ENCODE measurements at places on chromosomes 4 and X.

DNA sequence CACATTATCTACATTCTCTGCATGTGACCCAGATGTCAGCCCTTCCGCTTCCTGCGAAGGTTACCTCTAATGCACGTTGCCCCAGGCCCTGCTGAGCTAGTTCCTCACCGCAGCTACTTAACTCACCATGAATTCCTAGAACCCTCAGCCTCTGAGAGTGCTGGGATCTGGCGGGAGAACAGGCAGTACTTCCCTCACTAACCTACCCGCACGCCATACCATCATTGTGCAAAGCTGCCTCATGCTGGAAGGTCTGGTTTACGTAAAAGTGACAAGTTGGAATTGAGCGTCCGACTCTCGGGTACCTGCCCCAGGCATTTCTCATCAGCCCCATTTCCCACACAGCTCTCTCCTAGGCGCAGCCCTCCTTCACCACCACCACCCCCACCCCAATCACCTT is 6.3 kb downstream of the SLC25A4 start:
- no peak for DNase-seq

DNA sequence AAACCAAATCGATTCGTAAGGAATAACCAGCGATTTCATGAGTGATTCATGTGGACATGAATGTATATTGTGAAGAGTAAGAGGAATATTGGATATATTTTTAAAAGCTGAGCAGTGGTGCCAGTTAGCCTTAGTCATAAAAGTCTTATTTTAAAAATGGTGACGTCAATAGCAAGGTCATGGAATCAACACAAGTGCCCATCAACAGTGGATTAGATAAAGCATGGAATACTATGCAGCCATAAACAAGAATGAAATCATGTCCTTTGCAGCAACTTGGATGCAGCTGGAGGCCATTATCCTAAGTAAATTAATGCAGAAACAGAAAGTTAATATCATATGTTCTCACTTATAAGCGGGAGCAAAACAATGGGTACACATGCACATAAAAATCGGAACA is 89.0 kb upstream of the STOX2 start:
- no peak for DNase-seq

DNA sequence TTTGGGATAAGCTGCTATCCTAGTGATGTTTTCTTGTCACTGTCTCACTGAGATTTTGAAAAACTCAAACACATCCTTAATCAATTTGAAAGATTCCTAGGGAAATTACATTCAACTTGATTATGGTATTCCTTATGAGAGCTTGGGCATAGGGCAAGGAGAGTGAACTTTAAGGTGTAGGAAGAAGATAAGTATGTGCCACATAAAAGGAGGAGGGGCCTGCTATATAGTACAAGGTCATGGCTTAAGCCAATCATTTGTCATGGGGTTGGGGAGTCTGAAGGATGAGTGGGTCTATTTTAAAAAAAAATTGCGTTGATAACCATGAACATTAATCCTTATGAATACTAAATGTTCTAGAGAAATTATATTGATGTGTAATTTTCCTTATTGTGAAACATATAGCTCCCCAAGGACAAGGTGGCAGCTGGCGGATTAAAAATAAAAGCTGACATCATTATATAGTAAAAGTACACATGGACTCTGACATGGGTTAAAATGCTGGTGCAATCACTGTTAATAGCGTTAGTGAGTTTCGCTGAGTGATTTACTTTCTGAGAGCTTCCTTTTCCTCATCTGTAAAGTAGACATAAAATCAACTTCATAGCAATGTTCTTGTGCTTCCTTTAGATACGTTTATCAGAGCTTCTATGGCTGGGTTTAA is 17.4 kb downstream of the GALNT7 start:
- DNase-seq: no peak

DNA sequence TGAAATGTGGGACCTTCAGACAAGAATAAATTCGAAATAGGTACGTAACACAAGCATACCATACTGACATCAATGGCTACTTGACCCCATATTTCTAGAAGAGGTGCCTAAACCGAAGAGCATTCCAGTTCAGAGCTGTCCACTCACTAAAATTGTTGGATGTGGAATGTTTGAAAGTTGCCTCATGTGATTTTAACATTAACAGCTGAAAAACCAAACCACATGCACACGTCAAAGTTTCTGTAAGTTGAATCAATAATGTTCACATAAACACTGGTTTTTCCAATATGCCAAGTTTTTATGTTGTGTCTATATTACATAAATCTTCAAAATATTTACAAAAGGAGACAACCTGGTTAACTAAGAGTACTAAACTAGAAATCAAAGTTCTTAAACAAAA is 3.5 kb downstream of the UBE2D3 start:
- DNase-seq: no peak

DNA sequence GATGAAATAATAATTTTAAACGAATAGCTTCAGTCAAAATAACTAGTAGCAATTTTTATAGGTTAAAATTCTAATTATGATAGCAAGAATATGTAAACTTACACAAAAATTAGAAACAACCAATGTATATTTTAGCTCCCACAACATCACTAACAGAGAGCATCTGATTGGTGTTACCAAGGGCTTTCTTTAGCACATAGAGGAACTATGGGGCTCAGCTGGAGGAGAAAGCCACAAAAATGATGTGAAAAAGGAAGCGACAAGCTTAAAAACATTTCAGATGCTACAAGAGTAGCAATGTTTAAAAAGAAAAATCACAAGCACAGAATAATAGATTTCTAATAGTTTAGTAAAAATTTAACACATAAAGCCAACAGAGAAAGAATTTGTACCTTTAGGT is 56.3 kb downstream of the ATP8A1 start:
- no peak for DNase-seq

DNA sequence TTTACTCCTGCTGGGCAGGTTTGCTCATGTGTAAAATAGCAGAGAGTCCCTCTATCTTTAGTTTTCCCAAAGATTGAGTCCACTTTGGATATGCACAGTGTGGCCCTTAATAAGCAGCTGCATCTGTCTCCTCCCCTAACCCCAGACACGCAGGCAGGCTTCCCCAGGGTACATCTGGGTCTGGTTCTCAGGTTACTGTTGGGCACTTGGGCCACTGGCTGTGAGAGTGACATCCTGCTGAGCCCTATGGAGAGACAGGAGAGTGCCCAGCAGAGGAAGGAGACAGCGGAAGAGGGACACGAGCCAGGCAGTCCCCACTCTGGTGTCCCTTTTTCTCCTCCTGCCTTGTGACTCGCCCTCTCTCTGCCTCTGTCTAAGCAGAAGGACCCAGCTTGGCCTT is 16.0 kb downstream of the XK start:
- no peak for DNase-seq

- DNase-seq: no peak
Observed at GRCh38 chr4:141301216-141301615, 80.5 kb downstream of the ZNF330 start.

- DNase-seq: no peak
Observed at GRCh38 chrX:53813670-53814440, 127.3 kb upstream of the HUWE1 start.

DNA sequence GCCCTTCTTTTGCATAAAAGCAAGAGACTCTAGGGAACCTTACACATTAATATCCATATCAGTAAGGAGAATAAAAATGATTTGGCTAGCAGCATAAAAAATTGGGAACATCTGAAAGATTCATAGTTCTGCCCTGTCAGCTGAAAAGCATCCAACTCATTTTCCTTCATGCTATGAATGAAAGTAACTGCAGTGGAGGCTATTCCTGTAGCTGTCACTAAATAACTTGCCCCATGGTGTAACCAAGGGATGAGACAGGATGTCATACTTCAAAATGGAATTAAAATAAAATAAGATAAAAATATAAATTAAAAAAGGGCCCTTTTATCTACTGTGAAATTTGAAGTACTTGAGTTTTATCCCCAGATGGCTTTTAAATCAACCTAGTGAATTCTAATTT is 878.8 kb downstream of the C4orf33 start:
- DNase-seq: no peak

- DNase-seq: no peak
Observed at GRCh38 chr4:153260553-153261300, 56.5 kb downstream of the TRIM2 start.

DNA sequence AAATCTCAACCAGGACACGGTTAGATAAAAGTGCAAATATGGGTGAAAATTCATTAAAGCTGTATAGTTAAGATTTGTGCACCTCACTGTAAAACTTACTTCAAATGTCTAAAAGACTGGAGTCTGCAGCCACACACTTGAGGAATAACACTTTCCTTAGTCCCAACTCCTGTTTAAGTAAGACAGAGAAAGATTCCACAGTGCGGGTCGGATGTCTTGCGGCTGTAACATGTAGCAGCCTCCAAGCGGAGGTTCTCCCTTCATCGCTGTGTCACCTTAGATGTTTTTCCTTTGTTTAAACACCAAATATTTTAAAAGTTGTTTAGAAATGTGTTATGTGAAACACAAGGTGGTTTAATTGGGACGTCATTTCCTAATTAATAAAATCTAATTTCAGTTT is 905 bp upstream of the MAEA start:
- DNase-seq: no peak

DNA sequence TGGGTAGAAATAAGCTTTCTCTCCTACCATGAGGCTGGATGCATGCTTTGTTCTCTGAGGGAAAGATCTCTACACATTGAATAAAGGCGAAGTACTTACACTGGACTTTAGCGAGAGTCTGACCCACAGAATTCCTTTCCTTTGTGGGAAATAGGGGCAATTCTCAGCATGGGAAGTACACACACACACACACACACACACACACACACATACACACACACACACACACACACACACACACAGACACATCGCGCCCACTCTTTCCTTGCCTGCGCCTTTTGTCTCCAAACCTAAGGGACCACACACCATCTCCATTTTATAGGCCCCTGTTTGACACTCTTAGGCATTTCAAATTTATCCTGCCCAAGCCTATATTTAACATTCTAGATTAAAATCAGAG is 83.8 kb downstream of the LUZP4 start:
- DNase-seq: no peak

- no peak for DNase-seq
Observed at GRCh38 chrX:72121383-72121782, 10.3 kb downstream of the RTL5 start.

GRCh38 chr4:42489095-42489494 is 91.8 kb downstream of the SHISA3 start:
- DNase-seq: no peak

DNA sequence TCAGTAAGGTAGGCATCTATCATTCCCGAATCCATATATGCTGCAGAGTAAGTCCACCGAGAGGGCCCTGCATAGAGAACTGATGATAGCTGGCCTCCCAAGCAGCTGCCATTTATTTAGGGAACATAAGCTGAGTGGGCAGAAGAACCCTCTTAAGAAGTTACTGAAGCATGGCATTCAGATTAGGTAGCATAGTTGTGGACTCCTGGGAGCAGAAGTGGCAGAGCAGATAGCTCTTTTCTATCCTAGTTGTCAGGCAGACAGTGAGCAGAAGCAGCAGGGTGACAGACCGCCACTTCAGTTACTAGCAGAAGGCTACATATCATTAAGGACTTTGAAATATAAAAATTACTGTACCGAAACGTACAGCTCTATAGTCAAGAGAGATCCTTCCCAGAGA is 454.7 kb downstream of the PPP4R3C start:
- DNase-seq: no peak

- no peak for DNase-seq
Observed at GRCh38 chr4:150145946-150146340, 67.7 kb downstream of the DCLK2 start.

DNA sequence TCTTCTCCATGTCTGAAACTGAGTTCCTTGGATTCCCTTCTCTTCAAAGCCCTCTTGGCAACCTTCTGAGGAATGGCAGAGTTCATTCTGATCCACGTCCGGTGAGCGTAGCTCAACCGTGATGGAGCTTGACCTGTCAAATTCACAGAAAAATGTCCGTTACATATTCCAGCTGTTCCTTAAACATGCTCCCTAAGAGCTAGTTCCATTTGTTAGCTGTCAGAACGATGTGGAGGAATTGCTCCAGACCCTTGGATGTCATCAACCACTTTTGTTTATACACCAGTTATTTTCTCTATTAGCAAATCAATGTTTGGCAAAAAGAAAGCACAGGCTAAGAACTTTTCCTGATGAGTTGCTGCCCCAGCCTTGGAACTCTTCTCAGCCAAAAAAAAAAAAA is 50.1 kb downstream of the NHS start:
- no peak for DNase-seq

- no peak for DNase-seq
Observed at GRCh38 chr4:71882113-71882841, 98.4 kb upstream of the GC start.

DNA sequence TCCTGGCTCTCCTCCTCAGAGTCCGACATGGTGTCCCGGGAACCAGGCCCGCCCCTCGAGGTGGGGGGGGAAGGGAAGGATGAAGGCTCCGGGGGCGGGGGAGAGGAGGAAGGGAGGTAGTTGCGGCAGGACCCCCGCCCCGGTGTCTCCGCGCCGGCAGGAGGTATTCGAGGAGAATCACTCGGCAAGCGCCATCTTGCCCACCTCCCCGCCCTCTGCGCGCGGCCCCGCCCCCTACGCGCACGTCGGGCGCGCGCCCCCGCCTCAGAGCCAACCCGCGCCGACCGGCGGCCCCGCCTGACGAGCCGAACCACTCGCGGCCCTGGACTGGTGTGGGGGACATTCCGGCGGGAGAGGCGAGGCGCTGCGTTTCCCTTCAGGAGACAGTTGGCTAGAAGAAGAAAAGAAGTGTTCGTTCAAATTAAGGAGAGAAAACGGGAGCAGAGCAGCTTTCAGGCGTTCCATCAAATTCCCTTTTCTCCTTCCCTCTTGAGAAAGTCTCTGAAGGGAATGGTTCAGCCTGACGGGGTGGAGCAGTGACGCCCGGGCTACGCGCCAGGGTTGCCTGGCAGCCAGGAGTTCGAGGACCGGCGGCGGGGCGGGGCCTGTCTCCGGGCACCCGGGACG is at the start of gene RAB28:
RAB28 (minus strand) TSS at position 219 of the 627 bp plus-strand sequence.
- DNase-seq: peak; percentile 96

DNA sequence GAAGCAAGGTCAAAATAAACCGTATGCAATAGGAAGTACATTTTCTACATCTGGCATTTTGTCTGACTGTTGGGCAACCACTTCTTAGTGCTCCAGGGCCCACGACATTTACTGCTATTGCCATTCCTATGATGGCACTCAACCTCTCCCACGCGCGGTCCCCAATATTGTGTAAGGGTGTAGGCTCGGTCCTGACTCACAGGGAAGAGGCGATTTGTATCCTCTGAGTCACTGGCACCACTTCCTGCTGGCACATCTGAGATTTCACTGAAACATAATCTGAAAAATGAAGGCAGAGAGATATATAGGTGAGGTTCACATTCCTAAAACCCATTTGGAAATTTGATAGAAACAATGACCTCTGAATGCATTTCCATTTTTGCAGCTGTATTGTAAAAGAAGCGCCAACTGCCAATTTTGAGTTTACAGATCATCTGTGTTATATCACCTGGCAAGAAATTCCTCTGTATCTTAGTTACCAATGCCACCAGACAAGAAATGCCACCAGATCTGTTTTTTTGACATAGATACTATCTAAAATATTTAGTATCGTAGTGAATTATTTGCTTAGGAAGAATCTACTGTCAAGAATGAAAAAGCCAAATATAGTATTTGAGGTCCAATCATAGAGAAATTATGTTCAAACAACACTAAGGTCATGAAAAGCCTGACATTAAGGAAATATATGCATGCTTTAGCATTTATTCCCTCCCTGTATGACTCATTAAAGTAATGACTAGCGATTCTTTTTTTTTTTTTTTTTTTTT is 9.8 kb downstream of the EREG start:
- DNase-seq: no peak
